ENCODE measurements at places on chromosomes 3 and 15.

DNA sequence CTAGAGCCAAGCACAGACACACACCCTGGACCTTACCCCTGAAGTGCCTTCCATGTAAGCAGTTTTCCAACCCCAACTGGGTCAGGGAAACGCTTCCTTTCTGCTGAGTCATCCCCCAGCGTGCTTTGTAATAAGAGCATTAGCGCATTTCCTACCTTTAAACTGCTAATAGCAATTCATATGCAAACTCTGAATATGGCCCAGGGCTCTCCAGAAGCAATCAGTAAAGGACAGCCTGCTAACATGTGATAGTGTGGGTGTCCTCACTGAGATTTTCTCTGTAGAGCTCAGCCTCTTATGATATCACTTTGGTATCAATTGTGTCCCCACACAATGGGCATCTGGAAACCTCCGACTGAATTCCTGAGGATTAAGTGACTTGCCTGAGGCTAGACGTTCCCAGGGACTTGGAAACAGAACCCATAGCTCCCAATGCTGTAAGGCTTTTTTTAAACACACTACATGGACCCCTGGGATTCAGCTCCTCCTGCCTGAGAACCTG lies 5.6 kb downstream of the GABRB3 start:
- DNase-seq = no peak

GRCh38 chr3:120550546-120550945 lies 45.6 kb upstream of the NDUFB4 start:
- DNase-seq = no peak

- DNase-seq = no peak
Measured at GRCh38 chr3:183564046-183564445, 8.5 kb upstream of the KLHL6 start.

DNA sequence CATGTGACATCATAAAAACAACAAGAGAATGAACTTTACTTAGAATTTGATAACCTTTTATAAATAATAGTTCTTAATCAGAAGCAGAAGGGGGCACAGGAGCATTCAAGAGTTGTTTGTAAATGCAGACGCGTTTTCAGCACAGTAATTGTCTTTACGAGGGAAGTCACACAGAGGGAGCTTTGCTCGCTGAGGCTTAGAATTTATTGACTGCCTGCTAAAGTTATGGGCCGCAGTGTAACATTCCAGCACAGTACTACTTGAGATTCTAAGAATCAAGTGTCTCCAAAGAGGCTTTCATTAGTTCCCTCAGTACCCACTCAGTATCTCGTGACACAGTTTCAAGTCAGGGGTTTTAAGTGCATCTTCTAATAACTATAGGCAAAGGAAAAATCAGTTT lies 288.7 kb downstream of the NR2F2 start:
- no peak for DNase-seq

DNA sequence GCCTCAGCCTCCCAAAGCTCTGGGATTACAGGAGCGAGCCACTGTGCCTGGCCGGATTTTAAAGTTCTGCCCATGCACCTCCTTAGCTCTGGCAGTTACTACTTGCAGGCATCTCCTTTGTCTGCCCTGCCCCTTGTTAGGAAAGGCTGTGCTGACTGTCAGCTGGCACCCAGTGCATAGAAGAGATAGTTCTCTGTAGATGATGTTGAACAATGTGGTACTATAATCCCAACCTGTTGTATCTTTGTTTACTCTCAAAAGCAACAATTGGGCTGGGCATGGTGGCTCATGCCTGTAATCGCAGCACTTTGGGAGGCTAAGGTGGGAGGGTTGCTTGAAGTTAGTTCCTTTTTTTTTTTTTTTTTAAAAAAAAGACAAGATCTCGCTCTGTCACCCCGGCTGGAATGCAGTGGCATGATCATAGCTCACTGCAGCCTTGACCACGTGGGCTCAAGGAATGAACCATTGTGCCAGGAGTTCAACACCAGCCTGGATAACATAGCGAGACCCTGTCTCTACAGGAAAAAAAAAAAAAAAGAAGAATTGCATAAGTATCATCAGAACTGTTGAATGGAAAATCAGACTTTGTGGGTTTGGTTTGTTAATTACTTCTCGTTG lies 30.6 kb downstream of the FLNB start:
- no peak for DNase-seq

DNA sequence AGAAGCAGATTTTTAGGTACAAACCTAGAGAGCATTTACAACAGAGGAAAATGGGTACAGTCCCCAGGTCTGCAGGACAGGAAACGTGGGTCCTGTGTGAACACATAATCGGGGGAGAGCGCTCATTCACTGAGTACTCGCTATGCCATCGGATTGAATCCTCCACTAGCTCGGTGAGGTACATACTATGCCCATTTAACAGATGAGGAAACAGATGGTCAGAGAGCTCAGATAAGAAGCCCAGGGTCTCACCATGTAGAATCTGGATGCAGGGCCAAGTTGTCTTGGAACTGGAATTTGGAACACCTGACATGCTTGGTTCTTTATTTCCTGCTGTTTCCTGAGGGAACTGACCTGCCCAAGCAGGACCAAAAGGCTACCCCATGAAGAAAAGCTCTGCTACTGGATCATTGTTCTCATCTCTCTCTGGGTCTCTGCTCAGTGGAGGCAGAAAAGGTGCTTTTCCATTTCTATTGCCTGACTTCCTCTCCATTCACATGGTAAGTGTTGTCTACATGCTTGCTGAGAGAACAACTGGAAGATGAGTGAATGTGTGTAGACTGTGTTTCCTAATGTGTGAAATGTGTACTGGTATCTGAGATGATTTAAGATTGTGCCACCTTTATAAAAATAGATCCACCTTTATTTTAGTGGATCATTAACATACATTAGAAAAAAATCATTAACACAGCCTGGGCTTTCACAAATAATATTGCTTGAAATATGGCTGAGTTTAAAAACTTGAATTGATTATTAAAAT lies 89.1 kb downstream of the TGFBR2 start:
- DNase-seq = no peak
